Stimulated activated naive B cell treated with anti-CD40 and anti-IgM and Interleukin-4, amounts not matched to agents 10 μg/mL and 1 μg/mL and 100 μg/mL, for 72 hours (primary cell): ENCODE measurements at places on chromosomes 7 and 10.

DNA sequence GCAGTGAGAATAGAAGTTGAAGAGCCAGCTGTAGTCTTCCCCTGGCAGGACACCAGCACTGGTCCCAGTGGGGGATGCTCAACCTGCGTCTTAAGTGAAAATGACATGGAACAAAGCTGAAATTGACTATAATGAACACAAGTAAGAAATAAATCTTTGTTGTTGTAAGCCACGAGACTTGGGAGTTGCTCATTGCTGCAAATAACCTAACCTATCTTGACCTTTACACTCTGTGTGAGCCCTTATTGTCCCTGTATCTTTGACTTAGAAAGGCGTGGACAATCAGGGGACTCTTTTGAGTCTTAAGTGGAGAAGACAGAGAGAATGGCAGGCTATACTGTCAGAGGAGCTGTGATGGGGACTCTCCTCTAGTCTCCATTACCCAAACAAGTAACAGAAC lies 16.9 kb downstream of the ZC3HAV1L start:
- peaks cover 7% of the 10 kb centered on the region for H3K4me1 ChIP-seq
- peaks cover 19% of the 10 kb centered on the region for H3K36me3 ChIP-seq
- H3K27me3 ChIP-seq, result no peaks in the 10 kb centered on the region
- no peak for DNase-seq

DNA sequence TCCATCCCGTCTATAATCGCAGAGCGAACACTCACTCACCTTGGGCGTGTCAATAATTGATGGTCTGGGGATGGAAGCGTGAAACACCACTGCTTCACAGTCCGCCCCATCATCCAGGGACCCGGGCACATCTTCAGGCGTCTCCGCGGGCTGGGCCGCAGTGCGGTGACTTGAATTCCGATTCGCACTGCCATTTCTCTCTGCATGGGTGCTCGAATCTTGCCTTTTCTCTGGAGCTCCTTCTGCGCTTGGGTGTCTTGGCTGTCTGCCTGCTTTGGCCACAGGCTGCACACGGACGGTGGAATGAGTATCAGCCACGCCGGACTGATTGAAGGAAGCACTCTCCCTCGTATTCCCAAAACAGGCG lies 500 bp downstream of the FAM107B start:
- no peak for DNase-seq
- H3K4me3 ChIP-seq, result no peak overlapping the region
- H3K27ac ChIP-seq, result no peak overlapping the region
- H3K27me3 ChIP-seq, result no peaks in the 10 kb centered on the region
- peaks cover 8% of the 10 kb centered on the region for H3K4me1 ChIP-seq

GRCh38 chr7:141674171-141674671 lies 27.7 kb downstream of the DENND11 start:
- peak overlapping the region; percentile 16 for H3K27ac ChIP-seq
- DNase-seq, result no peak
- H3K36me3 ChIP-seq, result peaks cover 31% of the 10 kb centered on the region
- H3K4me1 ChIP-seq, result peaks cover 3% of the 10 kb centered on the region

DNA sequence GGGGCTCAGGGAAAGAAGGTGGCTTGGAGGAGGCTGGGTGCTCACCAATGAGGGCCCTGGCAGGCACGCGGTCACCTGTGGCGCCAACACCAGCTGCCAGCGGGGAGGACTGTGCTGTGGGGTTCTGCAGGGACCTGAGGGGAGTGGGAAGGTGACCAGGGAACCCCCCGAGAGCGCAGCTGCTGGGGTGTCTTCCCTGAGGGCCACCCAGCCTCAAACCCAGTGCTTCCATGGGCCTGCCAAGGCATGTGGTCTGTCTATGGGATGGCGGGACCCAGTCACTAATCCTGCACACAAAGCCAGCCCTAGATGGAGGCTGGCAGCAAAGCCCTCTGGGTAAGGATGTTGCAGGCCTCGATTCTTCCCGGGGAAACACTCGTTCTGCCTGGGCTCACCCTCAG lies 117.1 kb downstream of the EBF3 start:
- H3K27ac ChIP-seq, result no peak overlapping the region
- DNase-seq, result no peak
- H3K27me3 ChIP-seq, result no peaks in the 10 kb centered on the region
- no peaks in the 10 kb centered on the region for H3K4me1 ChIP-seq

- peaks cover 41% of the 10 kb centered on the region for H3K27me3 ChIP-seq
- peaks cover 18% of the 10 kb centered on the region for H3K4me1 ChIP-seq
- H3K4me3 ChIP-seq, result peak overlapping the region; percentile 12
- no peaks in the 10 kb centered on the region for H3K36me3 ChIP-seq
Observed at GRCh38 chr10:5284311-5285057, 80.3 kb upstream of the UCN3 start.

GRCh38 chr10:22652988-22653481 lies 61.3 kb downstream of the PIP4K2A start:
- no peak for DNase-seq
- H3K36me3 ChIP-seq, result peaks cover 15% of the 10 kb centered on the region
- H3K27me3 ChIP-seq, result no peaks in the 10 kb centered on the region
- peak overlapping the region; percentile 27 for H3K27ac ChIP-seq

GRCh38 chr10:18681366-18681765 lies 22.1 kb downstream of the ARL5B start:
- no peaks in the 10 kb centered on the region for H3K27me3 ChIP-seq
- no peak for DNase-seq
- H3K4me1 ChIP-seq, result no peaks in the 10 kb centered on the region
- no peak overlapping the region for H3K27ac ChIP-seq

GRCh38 chr10:96642973-96643372 lies 56.2 kb upstream of the TM9SF3 start:
- H3K27me3 ChIP-seq, result no peaks in the 10 kb centered on the region
- peak; percentile 58 for DNase-seq
- no peak overlapping the region for H3K4me3 ChIP-seq

DNA sequence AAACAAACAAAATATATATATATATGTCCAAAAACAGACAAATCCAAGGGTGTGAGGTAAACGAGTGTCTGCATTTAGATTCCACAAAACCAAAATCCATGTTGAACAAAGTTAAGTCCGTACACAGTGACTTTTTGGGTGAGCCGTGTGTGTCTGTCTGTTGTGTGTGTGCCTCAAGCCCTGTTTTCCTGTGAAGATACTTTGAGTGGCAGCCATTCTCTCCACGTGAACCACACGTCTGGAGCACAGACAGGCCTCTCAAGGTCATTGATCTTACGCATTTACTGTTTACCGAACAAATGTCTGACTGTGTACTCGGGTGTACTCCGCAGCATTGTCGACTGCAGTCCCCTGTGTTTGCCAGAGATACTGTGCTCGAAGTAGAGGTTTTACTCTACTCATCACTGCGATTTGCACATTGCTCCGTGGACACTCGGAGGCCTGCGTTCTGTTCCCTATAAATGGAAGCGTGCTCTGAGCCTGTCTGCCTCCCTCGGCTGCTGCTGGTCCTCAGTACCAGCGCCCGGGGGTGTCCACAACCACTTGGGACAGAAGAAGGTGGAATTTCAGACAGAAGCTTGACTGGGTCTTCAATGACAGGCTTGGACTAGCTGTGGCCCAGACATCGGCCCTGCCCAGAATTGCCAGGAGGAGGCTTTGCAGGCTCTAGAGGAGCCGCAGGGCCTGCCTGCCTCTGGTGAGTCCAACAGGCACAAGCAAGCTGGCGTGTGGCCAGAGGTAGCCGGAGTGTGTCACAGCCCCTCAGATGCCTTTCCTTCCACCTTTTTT lies 22.1 kb downstream of the CYP17A1 start:
- peak overlapping the region; percentile 14 for H3K27ac ChIP-seq
- no peaks in the 10 kb centered on the region for H3K27me3 ChIP-seq
- peaks cover 67% of the 10 kb centered on the region for H3K4me1 ChIP-seq
- H3K4me3 ChIP-seq, result no peak overlapping the region
- DNase-seq, result no peak
- peaks cover 42% of the 10 kb centered on the region for H3K36me3 ChIP-seq

GRCh38 chr7:18361756-18362155 lies 133.8 kb upstream of the HDAC9 start:
- H3K36me3 ChIP-seq, result peaks cover 10% of the 10 kb centered on the region
- no peak overlapping the region for H3K4me3 ChIP-seq
- H3K27me3 ChIP-seq, result no peaks in the 10 kb centered on the region
- H3K27ac ChIP-seq, result no peak overlapping the region

DNA sequence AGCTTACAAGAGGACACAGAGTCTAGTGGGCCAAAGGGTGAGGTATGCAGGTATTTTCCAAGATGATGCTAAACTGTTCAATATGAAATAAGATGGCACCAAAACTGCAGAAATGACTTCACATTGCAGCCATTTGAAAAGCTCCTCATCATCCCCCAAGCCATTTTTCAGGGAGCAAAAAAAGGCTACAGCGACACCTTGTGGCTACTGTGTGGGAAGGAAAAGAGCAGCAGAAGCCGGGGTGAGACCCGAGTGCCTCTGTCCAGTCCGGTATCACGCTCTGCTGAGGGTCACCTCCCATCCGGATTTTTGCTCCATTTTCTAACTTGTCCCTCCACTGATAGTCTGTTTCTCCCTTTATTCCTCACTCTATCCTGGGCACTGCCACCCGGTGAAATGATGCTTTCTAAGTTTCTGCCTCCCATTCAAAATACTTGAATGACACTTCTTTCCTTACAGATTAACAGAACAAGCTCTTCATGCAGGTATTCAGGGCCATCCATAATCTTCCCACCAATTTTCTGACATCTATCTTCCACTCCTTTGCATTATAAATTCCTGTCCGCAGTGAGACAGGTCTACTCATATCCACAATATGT lies 220.2 kb downstream of the DGKI start:
- no peaks in the 10 kb centered on the region for H3K4me1 ChIP-seq
- DNase-seq, result peak; percentile 4
- H3K4me3 ChIP-seq, result no peak overlapping the region
- H3K27me3 ChIP-seq, result peaks cover 13% of the 10 kb centered on the region
- no peak overlapping the region for H3K27ac ChIP-seq

DNA sequence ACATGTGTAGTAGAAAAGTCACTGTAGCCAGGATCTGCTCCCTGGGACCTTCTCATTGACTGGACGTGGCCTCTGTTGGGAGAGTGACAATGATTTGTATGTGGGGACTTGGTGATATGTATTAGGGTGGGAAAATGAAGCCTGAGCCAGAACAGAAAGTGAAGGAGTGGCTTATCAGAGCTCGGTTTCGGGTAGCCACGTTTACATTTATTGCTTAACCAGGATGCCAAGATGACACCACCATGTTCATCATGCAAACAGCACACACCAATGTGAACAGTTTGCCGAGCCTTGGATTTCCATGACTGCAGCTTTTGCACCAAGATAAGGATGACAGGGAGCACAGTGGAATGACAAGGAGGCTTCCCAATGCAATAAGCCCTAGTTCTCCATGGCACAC lies 112.8 kb upstream of the STK17A start:
- no peak overlapping the region for H3K27ac ChIP-seq
- no peak overlapping the region for H3K4me3 ChIP-seq
- no peak for DNase-seq
- no peaks in the 10 kb centered on the region for H3K4me1 ChIP-seq
- H3K36me3 ChIP-seq, result no peaks in the 10 kb centered on the region
- peaks cover 29% of the 10 kb centered on the region for H3K27me3 ChIP-seq

- H3K27ac ChIP-seq, result no peak overlapping the region
- DNase-seq, result no peak
- peaks cover 30% of the 10 kb centered on the region for H3K27me3 ChIP-seq
- peaks cover 2% of the 10 kb centered on the region for H3K36me3 ChIP-seq
- H3K4me3 ChIP-seq, result no peak overlapping the region
- no peaks in the 10 kb centered on the region for H3K4me1 ChIP-seq
Observed at GRCh38 chr7:54932818-54933543, 85.8 kb upstream of the EGFR start.

DNA sequence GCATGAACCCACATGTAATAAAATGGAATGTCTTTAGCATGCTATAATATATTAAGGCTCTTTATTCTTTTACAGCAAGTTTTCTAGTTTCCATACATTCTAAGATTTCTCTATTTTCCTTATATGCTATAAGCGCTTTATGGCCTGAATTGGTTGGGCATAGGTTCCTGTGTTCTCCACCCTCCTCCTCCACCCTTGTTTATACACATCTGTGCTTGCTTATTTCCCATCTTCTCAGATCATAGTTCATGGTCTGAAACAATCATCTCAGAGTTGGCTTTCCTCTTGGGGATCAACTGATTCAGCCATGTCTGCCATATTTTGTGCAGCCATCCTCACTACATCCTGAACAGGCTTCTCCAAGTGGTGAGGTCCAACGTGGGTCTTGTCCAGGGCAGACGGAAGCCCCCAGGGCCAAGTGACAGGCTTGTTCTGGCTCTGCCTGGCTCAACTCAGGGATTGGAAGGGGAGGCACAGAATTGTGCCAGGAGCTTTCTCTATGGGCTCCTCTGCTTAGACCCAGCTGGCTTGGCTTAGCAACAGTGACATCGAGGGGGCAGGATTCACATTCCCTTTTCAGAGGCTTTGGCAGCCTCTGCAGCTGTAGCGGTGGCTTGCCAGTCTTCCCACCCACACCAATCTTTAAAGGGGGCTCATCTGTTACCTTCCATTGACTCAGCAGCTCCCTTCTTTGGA lies 327.3 kb downstream of the PTEN start:
- H3K4me3 ChIP-seq, result no peak overlapping the region
- no peak overlapping the region for H3K27ac ChIP-seq
- no peaks in the 10 kb centered on the region for H3K36me3 ChIP-seq
- no peaks in the 10 kb centered on the region for H3K27me3 ChIP-seq

DNA sequence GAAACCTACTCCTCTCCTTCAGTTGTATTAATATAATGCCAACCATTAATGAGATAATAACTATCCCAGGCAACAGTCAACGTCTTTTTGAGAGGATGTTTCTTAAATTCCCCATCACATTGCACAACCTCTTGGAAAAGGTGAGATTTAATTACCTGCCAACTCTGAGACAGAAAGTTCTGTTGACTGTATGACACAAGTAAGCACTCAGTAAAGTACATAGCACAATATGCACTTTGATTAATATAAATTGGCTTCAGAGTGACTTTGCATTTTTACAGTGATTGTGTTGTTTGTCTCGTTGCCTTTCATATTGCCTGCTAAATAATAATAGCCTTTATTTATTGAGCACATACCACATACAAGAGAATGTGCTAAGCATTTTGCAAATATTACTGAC lies 46.7 kb downstream of the CAV1 start:
- no peaks in the 10 kb centered on the region for H3K36me3 ChIP-seq
- DNase-seq, result no peak
- H3K27ac ChIP-seq, result no peak overlapping the region
- H3K4me3 ChIP-seq, result no peak overlapping the region
- peaks cover 19% of the 10 kb centered on the region for H3K4me1 ChIP-seq

- no peaks in the 10 kb centered on the region for H3K27me3 ChIP-seq
- H3K4me1 ChIP-seq, result peaks cover 12% of the 10 kb centered on the region
- H3K27ac ChIP-seq, result no peak overlapping the region
Observed at GRCh38 chr10:63611078-63611477, 89.9 kb downstream of the REEP3 start.

- peaks cover 8% of the 10 kb centered on the region for H3K36me3 ChIP-seq
- H3K4me3 ChIP-seq, result peak overlapping the region; percentile 30
- H3K27me3 ChIP-seq, result no peaks in the 10 kb centered on the region
Observed at GRCh38 chr7:73526896-73527821, 5.1 kb upstream of the BAZ1B start.

DNA sequence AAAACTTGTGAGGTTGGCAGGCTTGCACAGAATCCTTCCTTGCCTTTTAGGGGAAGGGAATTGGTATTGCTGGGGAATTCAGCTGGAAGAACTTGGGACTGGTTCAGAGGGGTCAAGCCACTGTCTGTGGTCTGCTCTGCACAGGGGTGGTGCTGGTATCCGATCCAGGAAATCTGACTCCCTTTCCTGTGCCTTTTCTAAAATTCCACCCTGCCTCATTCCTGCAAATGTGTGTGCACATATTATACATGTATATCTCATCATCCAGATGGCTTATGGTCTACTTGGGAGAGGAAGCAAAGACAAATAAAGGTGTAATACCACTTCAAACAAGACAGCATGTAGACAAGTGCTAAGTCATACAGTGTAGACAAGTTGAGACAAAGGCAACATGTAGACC lies 14.3 kb downstream of the UBTD1 start:
- H3K27ac ChIP-seq, result no peak overlapping the region
- H3K4me1 ChIP-seq, result peaks cover 6% of the 10 kb centered on the region
- H3K27me3 ChIP-seq, result peaks cover 25% of the 10 kb centered on the region

- no peak overlapping the region for H3K4me3 ChIP-seq
- H3K27me3 ChIP-seq, result no peaks in the 10 kb centered on the region
- no peak overlapping the region for H3K27ac ChIP-seq
Observed at GRCh38 chr10:94125856-94126255, 132.1 kb downstream of the PLCE1 start.
